ENCODE measurements at places on chromosomes 6 and 20.
A peak's percentile ranks its signal among the peaks of the same experiment; 100 is the strongest.

GRCh38 chr6:95280686-95281273, 296.6 kb upstream of the MANEA start:
- DNase-seq: no peak

DNA sequence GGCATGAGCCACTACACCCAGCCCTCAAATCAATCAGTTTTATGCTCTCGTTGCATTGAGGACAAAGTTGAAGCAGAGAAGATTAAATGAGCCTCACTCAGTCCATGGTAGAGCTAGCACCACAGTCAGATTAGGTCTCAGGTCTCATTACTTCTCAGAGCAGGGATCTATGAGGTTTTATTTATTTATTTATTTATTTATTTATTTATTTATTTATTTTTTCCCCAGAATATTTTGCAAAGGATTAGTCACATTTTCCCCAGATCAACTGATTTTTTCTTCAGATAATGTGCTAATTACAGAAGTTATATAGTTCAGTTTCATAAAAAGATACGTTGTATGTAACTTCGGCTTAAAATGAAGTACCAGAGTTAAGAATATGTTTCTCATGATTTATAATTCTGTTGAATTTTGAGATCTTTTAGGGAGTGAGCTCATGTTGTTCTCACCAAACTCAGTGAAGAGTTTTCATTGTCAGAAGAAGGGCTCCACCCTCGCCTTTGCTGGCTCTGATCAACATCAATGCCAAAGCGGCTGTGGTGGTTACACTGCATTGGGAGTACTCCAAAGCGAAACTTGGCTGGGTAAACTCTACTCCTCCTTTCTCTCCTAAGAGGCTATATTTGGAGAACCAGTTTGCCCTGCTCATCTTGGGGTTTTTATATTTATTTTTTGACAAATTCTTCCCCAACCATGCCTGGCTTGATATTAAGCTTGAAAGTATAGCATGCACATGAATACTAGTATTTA, 12.9 kb upstream of the ID4 start:
- no peak for DNase-seq

- DNase-seq: no peak
Measured at GRCh38 chr6:42241915-42242314, 24.3 kb upstream of the MRPS10 start.

- DNase-seq: peak; percentile 41
Measured at GRCh38 chr20:33812152-33812849, 1.2 kb downstream of the CHMP4B start.

- DNase-seq: no peak
Measured at GRCh38 chr20:6744805-6745204, 22.7 kb upstream of the BMP2 start.

GRCh38 chr6:55512904-55513303, 66.1 kb downstream of the HMGCLL1 start:
- DNase-seq: no peak

GRCh38 chr6:139370999-139371345, 3.5 kb downstream of the CITED2 start:
- DNase-seq: no peak

GRCh38 chr6:92541448-92542060, 877.8 kb downstream of the EPHA7 start:
- no peak for DNase-seq

- no peak for DNase-seq
Measured at GRCh38 chr6:47722194-47722593, 23.8 kb downstream of the ADGRF4 start.

GRCh38 chr6:1633366-1634021, 23.8 kb downstream of the FOXC1 start:
- no peak for DNase-seq

DNA sequence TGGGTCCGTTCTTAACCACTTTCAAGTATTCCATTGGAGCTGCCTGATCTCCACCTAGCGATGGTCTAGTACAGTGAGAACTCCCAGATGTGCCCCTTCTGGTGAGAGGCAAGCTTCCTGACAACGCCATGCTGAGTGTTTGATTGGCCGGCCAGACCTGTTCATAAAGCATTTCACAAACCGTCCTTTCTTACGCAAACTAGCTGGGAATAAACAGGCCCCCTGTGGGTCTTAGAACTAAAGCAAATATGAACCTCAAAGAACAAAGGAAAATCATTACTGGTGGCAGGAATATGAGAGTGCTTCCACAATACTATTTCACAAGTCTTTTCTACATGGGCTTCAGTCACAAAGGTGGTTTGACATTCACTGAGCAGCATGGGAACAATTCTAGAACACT, 15.6 kb upstream of the GCNT2 start:
- DNase-seq: no peak

DNA sequence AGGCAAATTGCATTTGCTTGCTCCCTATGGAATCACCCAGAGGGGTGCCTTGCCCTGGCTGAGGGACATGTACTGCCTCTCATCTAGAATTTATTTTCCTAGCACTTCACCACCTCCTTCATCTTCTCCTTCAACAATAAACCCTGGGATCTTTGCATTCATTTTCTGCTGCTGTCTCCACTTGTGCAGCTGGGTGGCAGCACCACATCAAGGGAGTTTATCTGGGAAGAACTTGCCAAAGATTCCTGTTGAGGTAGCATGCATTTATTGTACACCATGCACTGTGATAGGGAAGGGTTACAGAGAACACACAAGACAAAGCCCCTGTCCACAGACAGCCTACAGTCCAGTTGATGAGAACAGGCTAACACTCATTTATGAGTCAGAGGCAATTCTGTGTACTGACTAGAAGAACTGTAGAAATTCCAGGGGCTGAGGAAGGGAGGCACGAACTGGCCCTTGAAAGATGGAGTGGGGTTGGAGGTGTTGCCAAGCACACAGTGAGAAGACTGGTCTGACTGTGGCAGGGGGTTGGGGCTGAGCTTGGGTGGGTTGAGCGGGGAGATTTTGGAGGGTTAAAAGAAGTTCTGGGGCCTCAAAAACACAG, 17.5 kb downstream of the C20orf173 start:
- DNase-seq: no peak

GRCh38 chr20:63751471-63752271, 12.1 kb downstream of the SLC2A4RG start:
- DNase-seq: peak; percentile 29

- DNase-seq: no peak
Measured at GRCh38 chr20:55415567-55416142, 589.7 kb downstream of the CBLN4 start.

DNA sequence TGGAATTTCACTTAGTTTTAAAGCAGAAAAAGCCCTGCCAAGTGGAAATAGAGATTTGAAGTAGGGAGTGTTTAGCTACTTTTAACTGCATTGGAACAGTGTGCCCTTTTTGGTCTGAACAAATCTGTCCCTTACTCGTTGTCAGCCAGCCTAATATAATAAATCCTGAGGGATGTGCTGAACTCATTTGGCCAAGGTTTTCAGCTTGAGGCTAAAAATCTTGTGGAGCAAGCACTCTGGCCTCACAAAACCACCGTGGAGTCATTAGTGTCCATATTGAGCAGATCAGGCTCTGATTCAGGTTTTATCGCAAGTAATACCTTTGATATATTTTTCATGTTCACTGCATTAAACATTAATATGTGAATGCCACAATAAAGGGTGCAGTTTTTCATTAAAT, 383.5 kb downstream of the FRK start:
- no peak for DNase-seq

DNA sequence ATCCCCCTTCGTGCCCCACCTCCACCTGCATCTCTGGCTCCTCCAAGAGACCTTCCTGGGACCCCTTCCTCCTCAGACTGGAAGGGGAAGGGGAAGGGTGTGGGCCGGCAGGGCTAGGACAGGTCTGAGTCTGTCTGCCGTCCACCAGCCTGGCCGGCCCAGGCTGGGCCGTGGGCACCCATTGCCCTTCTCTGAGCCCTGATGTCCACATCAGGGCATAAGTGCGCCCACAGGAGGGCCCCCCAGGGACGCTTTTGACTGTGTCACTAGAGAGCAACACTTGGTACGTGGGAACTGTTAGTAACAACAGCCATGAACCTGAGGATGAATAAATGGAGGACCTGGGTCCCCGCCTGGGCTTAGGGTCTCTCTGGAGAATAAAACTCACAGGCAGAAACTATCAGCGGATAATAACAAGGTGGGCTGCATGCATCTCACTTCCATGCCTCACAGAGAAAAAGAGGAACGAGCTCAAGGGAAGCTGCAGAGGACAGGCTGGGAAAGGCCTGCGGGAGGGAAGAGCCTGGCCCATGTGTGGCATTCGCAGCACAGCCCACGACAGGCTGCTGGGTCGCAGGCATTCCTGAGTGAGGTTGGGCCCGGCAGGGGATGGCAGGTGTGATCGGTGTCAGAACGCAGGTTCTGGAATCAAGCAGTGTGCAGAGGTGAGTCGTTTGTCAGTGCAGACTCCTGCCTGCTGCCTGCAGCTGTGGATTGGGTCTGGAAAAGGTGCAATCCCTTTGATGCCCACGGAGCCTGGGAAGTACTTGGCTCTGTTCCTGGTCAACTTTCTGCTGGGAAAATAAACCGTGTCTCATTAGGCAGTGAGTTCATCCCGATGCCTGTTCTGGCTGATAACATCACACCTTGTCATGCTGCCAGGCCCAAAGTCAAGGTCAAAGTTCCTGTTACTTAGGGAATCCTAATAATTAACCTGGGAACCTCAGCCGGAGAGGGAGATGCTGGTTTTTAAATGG, 60.9 kb downstream of the BCAS4 start:
- no peak for DNase-seq

DNA sequence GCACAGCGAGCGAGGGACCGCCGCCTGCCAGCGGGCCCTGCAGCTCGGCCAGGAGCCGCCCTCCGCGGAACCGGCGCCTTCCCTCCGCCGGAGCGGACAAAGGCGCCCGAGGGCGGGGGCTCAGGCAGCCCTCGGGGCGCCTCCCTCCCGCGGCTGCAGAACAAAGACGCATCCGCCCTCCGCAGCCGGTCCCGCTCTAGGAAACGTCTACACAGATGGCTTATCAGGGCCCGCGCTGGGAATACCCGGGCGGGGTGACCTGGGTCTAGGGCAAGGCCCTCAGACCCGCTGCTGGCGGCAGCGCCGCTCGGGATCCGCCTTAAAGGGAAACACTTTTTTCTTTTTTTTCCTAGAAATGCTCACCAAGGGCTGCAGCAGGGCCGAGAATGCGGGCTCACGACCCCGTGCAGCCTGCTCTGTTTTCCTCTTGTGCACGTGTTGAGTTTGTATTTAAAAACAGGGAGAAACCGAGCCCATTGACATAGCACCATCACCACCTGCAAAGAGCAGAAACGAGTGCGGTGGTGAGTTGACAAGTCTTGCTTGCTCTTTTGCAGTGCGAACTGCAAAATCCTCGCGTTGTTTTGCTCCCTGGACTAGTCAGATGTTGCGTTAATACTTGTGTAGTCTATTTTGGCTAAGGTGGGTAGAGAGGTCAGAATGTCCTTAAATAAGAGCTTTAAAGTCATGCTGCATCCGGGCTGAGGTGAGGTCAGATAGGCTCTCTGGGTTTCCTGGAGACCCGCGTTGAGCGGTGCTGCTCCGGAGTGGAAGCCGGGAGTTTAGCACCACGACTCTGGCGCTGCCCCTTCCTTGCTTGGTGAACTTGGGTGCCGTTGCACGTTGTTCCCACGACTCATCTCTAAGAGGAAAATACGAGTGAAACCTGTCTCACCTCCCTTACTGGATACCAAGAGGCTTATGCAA, 1.1 kb upstream of the RPS6KA2 start:
- DNase-seq: peak; percentile 35

DNA sequence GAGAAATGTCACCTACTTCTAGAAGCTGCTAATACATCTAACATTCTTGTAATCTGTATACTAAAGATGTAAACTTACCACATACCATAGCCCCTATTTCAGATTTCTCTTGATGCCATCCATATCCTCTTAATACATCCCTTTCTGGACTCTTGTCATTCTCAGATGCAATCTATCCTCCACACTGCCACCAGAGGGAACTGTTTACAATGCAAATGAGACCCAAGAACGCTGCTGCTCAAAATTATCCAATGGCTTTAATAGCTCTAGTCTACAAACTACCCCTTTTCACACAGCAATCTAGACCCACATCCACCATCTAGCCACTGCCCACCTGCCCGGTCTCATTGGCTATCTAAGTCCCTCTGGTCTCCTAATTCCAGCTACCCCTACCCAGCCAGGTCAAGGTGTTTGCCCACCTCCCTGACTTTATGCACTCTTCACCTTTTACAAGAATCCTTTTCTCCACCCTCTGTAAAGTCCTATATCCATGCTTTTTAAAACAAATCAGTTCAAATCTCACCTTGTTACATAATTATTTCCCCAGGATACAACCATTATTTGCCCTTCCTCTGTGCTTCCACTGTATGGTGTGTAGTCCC, 14.8 kb downstream of the FAXC start:
- DNase-seq: no peak

DNA sequence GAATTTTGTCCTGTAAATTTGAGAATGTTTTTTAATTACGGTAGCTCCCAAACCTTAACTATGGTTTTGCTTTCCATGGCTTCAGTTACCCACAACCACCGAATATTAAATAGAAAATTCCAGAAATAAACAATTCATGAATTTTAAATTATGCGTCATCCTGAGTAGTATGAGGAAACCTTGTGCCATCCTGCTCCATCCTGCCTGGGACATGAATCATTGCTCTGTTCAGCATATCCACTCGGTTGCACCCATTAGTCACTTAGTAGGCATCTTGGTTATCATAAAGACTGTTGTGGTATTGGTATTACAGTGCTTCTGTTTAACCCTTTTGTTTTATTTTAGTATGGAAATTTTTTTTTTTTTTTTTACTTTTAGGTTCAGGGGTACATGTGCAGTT, 39.7 kb downstream of the KCNS1 start:
- no peak for DNase-seq

GRCh38 chr6:131966443-131966842, 15.3 kb upstream of the CCN2 start:
- no peak for DNase-seq

DNA sequence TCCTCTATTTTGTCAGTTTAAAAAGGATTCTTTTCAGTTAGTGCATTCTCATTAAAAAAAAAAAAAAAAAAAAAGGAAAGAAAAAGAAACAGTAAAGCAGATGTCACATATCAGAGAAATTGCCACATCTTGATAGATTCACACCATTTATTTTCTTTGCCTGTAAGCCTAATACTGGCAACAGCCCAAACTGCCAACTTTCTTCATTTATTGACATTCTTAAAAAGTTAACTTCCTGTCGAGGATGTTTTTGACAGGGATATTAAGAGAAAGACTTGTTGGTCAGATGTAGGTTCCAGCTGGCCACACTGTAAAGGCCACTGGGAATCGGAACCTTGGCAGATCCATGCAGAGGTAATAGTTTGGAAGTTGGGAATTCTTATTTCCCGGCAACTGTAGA, 332.6 kb downstream of the NRN1 start:
- DNase-seq: no peak

- DNase-seq: no peak
Measured at GRCh38 chr20:21225215-21225947, 77.8 kb upstream of the XRN2 start.

GRCh38 chr6:150683320-150683719, 83.6 kb downstream of the PLEKHG1 start:
- DNase-seq: peak; percentile 34

DNA sequence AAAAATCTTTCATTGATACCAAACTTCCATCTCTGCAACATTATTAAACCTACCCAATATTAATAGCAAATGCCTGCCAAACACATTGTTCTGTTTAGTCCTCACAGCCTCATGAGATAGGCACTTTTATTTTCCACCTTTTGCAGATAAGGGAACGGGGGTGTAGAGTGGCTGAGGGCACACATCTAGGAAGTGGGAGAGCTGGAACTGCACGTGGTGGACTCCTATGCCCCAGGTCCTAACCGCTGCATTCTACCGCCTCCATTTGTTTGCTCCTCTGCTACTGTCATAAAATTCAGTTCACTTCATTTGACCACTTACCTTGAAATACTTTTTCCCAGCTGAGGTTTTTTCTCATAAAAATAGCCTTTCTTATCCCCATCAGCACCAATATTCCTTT, 7.6 kb downstream of the FAM217A start:
- no peak for DNase-seq

- DNase-seq: no peak
Measured at GRCh38 chr6:87798393-87799278, 96.6 kb upstream of the AKIRIN2 start.
